ENCODE measurements at places on chromosomes 2 and 18.
A peak's percentile ranks its signal among the peaks of the same experiment; 100 is the strongest.

GRCh38 chr18:34820360-34821065 is 110.4 kb downstream of the DTNA start:
- no peak for DNase-seq

DNA sequence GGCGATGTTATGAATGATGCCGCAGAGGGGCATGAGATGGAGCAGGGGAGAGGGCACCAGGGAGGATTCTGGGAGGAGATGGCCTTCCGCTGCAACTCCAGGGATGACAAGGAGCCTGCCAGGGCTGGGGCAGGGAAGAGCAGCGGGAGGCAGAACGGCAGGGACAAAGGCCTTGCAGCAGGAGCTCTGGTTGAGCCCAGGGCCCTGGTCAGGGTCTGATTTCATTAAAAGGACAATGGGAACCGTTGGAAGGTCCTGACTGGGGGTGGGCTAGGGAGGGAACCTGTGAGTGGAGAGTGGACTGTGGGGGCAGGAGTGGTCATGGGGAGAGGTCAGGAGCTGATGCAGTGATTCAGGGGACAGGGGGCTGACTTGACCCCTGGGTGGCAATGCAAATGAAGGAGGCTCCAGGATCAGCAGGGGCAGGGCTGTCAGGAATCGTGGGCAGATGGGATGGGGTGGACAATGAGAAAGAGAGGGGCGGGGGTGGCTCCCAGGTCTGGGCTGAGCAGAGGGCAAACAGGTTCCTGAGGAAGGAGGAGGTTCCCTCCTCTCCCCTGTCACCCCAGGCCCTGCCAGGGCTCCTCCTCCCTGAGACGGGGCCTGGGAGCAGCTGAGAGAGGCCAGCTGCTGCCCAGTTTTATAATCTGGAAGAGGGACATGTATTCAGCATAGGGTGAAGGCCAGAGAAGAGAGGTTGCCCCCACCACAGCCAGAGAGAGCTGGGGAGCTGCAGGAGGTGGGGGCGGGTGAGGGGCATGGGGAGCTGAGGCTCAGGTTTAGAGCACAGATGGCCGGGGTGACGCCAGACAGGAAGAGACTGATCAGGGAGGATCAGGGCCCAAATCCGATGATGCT is 7.3 kb upstream of the DUSP2 start:
- no peak for DNase-seq

GRCh38 chr2:54461261-54461660 is 5.1 kb downstream of the SPTBN1 start:
- DNase-seq, result no peak

DNA sequence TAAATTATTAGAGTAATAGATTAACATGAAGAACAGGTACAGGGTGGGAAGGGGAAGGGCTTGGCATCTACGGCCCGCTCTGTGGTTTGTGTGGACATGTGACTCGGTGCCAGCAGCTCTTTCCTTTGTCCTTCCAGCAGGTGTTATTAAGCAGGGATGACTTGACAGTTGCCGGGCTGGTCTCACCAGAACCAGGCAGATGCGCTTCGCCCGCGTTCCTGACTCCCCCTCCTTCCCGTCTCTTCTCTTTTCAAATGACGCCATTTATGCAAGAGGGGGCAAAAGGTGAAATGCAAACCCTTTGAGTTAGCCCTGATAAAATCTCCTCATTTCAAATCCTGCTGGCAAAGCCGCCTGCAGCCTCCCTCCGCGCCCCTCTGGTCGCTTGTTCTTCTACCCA is 38.9 kb upstream of the MGAT4A start:
- no peak for DNase-seq

GRCh38 chr2:234453216-234453615 is 43.7 kb downstream of the ARL4C start:
- DNase-seq, result no peak

DNA sequence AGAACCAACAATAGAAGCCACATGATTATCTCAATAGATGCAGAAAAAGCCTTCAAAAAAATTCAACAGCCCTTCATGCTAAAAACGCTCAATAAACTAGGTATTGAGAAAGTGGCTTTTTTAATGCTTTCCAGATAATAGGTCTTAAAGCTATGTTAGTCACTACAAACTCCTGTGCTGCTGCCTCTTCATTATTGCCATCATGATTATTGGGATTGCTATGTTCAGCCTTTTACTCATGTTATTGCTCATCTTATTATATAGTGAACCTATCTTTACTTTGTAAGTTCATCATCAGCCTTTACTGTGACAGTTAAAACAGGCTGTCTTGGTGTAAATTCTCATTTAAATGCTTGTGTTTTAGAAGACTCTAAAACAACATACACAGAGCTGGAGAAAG is 1557.2 kb upstream of the ZEB2 start:
- DNase-seq, result no peak

- peak; percentile 25 for DNase-seq
These were observed 26.7 kb downstream of the POLR1A start for GRCh38 chr2:86078774-86079545.

GRCh38 chr2:47160211-47160610 is 5.1 kb upstream of the STPG4 start:
- no peak for DNase-seq

GRCh38 chr2:186891185-186891621 is 42.2 kb upstream of the ZSWIM2 start:
- no peak for DNase-seq

GRCh38 chr2:228447266-228447915 is 265.9 kb upstream of the SPHKAP start:
- DNase-seq, result no peak

DNA sequence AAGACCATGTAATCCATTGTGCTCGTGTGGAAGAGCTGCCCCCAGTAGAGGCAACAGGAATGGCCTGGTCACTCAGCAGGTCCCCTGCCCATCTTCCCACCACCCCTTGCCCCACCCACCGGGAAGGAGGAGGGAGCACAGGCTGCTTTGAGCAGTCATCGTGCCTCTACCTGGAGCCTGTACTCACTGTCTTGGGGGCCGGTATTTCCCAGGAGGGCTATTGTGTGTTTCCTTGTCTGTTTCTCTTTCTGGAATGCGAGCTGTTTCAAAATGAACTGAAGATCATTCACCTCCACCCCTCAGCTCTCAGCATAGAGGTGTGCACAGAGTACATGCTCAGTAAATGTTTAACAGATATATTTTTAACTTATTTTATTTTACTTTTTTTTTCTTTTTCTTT is 7.7 kb upstream of the AMMECR1L start:
- no peak for DNase-seq

- DNase-seq, result no peak
These were observed 47.1 kb upstream of the SPRED2 start for GRCh38 chr2:65479524-65479923.

- DNase-seq, result no peak
These were observed 5.2 kb downstream of the STARD7 start for GRCh38 chr2:96203130-96204028.

GRCh38 chr2:95525294-95526035 is 40.9 kb upstream of the TRIM43B start:
- no peak for DNase-seq

- no peak for DNase-seq
These were observed 303.4 kb upstream of the NCKAP5 start for GRCh38 chr2:133871545-133872209.

- DNase-seq, result no peak
These were observed 87.3 kb downstream of the CBLN2 start for GRCh38 chr18:72456802-72457201.

GRCh38 chr2:230874456-230874855 is 9.7 kb downstream of the ITM2C start:
- DNase-seq, result no peak

GRCh38 chr2:191051177-191051576 is 37.2 kb upstream of the STAT1 start:
- DNase-seq, result no peak

- DNase-seq, result no peak
These were observed 164.1 kb downstream of the KIAA1328 start for GRCh38 chr18:36993068-36993467.

- DNase-seq, result no peak
These were observed 1105.8 kb upstream of the NXPH2 start for GRCh38 chr2:139885921-139886498.

- no peak for DNase-seq
These were observed 45.3 kb downstream of the COMMD1 start for GRCh38 chr2:61950571-61951315.

GRCh38 chr2:65979446-65979845 is 455.5 kb upstream of the MEIS1 start:
- no peak for DNase-seq

GRCh38 chr2:3112131-3112530 is 265.5 kb downstream of the EIPR1 start:
- DNase-seq, result no peak

DNA sequence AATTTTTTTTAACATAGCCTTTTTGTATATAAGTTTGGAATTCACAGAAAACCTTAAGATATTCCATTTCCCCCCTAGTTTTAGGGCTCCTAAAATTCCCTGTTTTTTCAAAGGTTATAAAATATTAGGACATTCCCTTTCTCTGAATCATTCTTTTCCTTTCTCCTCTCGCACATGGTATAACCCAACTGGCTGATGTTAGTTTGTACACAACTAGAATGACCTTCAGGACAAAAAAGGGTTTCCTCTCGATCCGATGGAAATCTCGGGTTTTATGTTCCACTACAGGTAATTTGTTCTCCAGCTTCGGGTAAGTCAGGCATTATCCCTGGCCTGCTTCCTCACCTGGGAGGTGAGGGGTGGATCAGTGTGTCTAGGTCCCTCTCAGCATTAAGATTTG is 215.1 kb downstream of the LDLRAD4 start:
- no peak for DNase-seq

DNA sequence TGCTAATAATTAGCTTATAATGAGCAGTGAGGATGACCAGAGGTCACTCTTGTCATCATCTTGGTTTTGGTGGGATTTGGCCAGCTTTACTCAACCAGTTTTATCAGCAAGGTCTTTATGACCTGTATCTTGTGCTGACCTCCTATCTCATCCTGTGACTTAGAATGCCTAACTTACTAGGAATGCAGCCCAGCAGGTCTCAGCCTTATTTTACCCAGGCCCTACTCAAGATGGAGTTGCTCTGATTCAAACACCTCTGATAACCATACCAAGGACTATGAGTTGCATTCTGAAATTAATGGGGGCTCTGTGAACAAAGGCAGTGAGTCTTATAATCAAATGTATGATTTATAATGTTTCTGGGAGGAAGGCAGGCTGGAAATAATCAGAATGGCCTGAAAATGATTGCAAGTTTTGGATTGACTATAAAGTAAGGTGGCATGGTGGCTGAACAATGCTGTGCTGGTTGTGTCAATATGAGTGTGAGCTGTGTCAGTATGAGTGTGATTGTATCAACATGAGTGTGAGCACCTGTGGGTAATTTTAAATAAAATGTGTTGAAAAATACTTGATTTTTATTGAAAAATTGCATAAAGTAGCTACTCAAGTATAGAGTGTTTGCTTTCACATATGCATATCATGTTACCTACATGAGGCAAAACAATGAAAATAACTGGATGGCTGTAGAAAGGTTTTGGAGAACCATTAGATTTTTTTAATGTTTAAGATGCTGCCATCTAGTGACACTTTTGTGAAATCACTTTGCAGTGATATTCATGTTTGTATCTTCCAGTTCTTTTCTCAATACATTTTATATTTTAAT is 103.0 kb downstream of the KYNU start:
- no peak for DNase-seq

DNA sequence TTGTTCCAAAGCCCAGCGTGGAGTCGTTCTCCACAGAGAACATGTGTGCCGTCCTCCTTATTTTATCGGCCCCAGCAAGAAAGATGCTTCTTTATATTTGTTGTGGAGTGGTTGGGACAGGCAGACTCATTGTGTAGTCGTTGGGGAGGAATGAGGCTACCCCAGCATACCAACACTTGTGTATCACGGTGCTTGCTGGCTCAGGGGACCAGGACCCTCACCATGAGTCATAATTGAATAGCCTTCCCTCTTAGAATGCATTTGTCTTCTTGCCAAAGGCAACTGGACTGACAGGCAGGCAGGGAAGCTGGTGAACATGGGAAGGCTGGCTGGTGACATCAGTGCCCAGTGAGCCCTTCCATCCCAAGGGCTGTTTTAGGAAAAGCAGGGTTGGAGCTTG is 4.7 kb downstream of the CAPN10 start:
- no peak for DNase-seq

DNA sequence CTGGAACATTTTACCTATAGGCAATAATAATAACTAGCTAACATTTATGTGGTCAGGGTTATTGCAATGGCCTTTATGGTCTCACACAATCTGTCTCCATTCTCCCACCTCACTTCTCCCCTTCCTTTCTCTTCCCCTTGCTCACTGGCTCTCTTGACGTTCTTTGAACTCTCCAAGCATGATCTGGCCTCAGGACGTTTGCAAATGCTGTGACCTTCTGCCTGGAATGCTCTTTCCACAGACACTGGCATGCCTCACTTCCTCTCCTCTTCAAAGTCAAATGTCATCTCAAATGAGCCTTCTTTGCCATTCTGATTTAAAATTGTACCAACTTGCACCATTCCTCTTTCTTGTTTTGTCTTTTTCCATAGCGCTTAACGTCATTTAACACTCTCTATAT is 25.3 kb upstream of the GCG start:
- DNase-seq, result no peak

DNA sequence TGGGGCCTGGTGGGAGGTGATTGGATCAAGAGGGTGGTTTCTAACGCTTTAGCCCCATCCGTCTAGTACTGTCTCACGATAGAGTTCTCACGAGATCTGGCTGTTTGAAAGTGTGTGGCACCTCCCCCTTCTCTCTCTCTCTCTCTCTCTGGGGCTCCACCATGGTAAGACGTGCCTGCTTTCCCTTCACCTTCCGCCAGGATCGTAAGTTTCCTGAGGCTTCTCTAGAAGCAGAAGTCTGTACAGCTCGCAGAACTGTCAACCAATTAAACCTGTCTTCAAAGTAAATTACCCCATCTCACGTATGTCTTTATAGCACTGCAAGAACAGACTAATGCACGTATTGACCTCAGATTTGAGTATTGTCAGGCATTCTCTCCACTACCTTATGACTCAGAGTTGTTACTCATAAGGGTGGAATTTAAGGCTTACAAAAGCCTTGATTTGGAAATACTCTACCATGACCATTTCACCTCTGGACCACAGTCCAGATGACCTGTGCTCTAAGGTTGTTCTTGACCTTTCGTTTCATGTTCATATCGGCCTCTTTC is 99.5 kb upstream of the AGAP1 start:
- DNase-seq, result no peak

All from HuH-7 (cell line).